SK-N-MC (cell line): ENCODE measurements at places on chromosomes 6 and 20.

GRCh38 chr6:143695969-143696663 lies 18.4 kb downstream of the PHACTR2 start:
- DNase-seq: no peak

- no peak for DNase-seq
Measured at GRCh38 chr6:15339081-15339480, 93.2 kb downstream of the JARID2 start.

DNA sequence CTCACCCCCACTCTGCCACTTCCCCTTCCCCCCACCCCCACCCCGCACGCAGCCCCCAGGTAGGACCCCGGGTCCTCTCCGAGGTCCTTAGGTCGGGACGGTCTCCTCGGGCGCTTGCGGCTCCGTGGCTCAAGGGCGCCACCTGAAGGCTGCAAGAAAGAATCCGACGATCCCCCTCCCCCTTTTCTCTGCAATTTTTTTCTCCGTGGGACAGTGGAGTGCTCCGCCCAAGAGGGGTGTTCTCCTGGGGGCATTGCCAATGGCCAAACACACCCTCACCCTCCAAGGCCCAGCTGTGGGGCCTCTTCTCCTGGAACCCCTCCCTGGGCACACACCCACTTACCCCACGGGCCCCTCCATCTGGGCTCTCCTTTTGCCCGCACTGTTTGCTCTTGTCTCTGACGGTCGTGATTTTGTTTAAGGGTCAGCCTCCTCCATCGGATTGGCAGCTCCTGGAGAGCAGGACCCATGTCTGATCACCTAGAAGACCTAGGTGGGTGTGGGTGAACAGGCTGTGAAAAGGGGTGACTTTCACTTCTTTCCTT lies 1.1 kb upstream of the TMEM74B start:
- DNase-seq: no peak

DNA sequence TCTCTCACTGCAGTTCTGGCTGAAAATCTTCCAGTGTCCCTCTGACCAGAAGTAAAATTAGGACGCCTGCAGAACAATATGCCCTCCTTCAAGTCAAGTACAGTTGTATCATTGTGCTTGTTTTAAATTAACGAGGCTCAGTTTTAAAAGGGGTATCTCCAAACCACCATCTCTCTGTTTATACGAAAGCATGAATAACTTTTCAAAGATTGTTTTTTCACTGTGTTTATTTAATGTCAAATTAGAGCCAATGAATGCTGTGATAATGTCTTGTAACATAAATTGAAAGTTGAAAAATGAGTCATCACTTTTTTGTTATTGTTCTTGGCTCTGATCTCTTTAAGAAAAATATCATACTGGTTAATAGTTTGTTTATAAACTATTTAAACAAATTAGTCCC lies 230.7 kb upstream of the THEMIS start:
- no peak for DNase-seq

GRCh38 chr20:32448306-32449056 lies 90.3 kb downstream of the ASXL1 start:
- no peak for DNase-seq

- no peak for DNase-seq
Measured at GRCh38 chr6:38319256-38320212, 320.2 kb downstream of the BTBD9 start.

- DNase-seq: no peak
Measured at GRCh38 chr6:40887079-40887791, 151.8 kb downstream of the UNC5CL start.

DNA sequence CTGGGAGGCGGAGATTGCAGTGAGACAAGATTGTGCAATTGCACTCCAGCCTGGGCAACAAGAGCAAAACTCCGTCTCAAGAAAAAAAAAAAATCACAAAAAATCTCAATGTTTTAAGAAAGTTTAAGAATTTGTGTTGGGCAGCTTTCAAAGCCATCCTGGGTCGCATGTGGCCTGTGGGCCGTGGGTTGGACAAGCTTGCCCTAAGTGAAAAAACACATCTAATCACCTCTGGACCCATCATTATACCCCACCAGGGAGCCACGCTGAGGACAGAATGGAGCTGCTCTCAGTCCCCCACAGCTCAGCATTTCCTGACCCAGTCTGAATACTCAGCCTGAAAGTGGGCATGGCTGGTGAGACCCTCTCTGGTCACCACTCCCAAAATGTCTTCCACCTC lies 129.3 kb downstream of the PRND start:
- no peak for DNase-seq

DNA sequence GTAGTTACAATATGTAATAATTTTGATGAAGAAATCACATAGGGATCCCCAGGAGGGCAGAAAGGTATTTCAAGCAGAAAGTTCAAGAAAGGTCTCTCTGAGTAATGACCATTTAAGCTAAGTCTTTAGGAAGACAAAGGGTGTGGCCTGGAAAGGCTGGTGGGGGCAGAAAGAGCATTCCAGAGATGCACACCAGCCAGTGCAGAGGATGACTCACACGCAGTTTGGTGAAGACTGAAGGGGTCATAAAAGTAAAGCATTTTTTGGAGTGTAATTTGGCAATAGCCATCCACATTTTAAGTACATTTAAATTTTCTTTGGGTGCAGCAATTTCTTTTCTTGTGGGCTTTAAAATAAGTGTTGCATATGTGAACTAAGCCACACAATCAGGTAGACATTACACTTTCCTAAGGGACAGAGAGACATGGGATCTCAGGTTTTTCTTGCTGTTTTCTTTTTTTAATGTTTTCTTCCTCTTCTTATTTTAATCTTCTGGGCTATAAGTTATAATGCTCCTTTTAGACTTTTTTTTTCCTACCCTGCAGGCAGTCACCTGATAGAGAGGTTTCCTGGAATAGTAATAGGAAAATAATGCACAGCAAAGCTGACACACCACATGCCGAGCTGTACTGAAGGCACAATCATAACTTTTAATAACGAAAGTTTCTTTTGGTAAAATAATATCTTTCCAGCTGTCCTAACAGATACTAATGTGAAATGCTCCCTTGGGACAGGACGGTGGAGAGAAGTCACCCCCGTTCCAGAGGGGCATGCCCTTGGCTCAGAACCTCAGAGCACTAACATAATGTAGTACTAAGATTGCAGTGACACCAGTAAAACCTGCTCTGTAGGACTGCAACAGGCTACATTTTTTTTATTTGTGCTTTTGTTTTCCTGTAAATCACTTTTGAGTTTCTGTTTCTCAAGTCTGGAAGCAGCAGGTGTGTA lies 49.6 kb upstream of the PTPRK start:
- DNase-seq: no peak

GRCh38 chr6:29792123-29793035 lies 35.2 kb upstream of the HLA-G start:
- no peak for DNase-seq

DNA sequence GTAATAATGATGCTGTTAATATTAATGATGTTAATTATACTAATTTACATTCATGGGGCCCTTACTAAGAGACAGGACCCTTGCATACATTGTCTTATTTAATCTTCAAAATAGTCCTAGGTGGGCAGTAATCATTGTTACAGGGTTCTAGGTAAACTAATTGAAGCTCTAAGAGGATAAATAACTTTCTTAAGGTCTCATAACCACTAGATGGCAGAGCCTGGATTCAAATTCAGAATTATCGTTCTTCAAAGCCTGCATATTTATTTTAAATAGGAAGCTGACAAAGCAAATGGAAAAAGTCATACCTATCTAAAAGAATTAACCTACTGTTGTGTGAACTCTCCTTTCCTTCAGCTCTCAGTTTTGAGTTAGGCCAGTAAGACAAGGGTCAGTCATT lies 23.5 kb downstream of the PTCHD4 start:
- DNase-seq: peak; percentile 59

DNA sequence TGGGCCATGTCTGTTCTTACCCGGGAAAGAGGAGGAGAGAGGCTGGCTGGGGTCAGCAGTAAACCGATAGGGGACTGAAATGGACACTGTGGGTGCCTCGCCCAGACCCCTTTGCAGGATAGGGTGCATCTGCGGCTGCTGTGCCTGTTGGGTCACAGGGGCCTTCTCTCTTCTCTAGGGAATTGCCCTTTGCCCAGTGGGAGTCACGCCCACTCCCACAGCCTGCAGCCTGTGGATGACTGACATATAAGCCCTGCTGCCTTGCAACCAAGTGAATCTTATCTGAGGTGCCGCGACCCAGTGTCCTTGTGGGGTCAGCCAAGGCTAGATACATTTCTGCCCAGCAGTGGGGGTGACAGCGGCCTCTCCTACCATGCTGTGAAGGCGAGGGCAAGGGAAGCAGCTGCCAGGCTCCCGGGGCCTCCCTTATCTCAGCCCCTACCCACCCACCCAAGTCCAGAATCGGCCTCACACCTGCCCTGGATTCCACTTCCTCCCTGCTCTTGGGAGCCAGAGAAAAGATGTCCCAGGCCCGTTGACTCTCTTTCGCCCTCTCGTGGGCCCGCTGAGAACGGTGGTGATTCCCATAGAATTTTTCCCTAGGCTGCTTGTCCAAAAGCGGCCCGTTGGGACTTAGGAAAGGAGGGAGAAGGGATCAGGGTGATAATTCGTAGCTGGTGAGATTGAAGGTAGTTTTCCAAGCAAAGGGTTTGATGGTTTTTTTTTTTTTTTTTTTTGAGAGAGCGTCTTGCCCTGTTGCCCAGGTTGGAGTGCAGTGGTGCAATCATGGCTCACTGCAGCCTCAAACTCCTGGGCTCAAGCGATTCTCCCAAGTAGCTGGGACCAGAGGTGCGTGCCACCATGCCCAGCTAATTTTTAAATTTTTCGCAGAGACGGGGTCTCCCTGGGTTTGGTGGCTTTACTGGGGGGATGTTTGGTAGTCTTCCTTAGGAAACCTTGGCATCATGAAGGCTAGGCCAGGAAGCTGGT lies 76.4 kb upstream of the RNF24 start:
- DNase-seq: no peak

DNA sequence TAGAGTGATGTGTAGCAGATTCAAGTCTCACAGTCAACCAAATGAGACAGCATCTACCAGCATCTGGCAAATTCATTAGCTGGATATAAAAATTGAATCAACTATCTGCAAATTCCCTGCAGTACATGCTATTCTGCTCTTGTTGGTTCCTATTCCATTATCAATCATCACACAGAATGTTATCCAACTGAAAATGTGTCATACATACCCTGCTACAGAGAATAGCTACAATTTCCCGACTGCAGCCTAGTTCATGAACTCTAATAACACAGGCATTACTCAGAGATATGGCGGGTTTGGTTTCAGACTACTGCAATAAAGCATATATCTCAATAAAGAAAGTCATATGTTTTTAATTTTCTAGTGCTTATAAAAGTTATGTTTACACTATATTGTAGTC lies 78.4 kb downstream of the AHI1 start:
- DNase-seq: no peak

GRCh38 chr20:39245685-39246311 lies 283.7 kb downstream of the DHX35 start:
- no peak for DNase-seq

DNA sequence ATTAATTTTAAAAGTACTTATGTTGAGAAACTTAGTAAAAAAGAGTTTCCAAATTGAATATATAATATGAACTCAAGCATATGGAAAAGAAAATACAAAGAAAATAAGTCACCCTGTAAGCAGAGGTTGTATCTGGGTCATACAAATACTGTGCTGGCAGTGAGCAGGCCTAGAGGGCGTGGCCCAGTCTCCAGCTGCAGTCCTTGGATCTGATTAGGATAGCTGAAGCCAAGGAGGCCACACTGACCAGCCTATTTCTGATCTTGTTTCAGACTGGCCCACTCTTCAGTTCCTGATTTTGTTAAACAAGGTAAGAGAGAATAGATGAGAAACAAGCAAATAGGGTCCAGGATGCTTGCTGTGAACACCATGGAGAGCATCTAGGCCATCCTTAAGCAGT lies 228.8 kb downstream of the EPM2A start:
- DNase-seq: no peak

DNA sequence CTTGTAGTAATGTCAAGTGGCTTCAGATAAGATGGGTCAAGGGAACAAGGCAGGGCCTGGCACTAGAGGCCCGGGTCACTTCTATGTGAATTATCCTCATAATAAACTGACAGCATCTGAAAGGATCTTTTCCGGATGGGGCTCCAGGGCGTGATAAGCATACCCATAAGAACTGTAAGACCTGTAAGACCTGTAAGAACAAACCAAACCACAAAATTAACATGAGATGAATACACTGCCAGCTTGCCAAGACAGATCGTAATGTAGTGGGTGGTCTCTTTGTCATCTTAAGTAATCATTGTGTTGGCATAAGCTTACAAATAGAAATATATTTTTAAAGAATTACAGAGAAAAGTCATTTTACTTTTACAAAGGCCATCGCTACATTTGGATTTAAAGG lies 334.9 kb downstream of the RFPL4B start:
- no peak for DNase-seq

- no peak for DNase-seq
Measured at GRCh38 chr6:13911337-13911736, 13.4 kb upstream of the RNF182 start.
